ENCODE measurements at places on chromosomes 4 and X.

GRCh38 chr4:73599182-73599581 lies 21.1 kb downstream of the RASSF6 start:
- no peak for DNase-seq

GRCh38 chr4:126306152-126306869 lies 991.6 kb downstream of the FAT4 start:
- DNase-seq: no peak

- no peak for DNase-seq
Observed at GRCh38 chr4:94931626-94932025, 173.9 kb downstream of the BMPR1B start.

DNA sequence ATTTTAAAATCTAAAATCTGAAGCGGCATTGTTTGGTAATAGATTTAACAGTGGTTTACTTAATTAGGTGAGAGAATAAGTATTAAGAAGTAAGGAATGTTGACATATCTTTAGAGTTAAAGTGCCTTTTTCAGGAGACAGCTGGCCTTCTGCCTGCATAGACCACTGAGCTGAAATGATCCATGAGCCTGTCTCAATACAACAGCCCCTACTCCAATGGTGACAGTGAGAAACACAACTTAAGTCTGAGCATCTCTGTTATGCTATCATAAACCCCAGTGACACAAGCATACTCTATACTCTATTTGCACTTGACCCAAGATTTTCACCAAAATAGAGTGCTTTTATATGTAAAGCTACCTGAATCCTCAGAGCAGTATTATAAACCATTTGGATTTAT lies 137.9 kb downstream of the GRIA2 start:
- DNase-seq: no peak

- DNase-seq: no peak
Observed at GRCh38 chr4:88623097-88623496, 30.8 kb downstream of the HERC3 start.

Measured in suprapubic skin (tissue), 4 donors.